ENCODE measurements at places on chromosomes 11 and 22. TPM values are rescaled to one million over a fixed set of nuclear protein-coding genes. Genes with fewer than 3 reads are reported as not detected.

- DNase-seq: no peak
Measured at GRCh38 chr11:80844110-80844819, 1403.4 kb upstream of the TENM4 start.

- no peak for DNase-seq
Measured at GRCh38 chr11:43419460-43419859, 60.7 kb downstream of the TTC17 start.

DNA sequence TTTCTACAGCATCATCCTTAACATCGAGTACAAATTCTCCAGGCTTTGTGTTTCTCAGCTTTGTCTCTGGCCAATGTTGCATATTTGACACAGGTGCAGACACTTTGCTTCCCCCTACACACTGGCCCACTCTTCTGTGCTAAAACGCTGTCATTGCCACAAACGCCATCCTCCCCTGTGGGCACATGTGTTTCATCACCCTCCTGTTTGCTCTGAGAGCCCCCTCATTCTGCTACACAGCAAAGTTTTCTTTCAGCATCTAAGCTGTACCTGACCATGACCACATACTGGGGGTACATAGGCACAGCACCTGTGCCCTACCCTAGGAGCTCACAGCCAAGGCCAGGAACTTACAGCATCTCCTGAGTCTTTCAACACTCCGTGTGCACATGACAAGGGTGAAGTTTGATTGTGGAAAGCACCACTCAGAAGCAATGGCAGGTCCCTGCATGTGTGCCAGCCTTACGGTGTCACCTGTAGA lies 7.9 kb upstream of the IGLL5 start:
- DNase-seq: no peak

GRCh38 chr11:22798901-22799300 lies 30.7 kb downstream of the SVIP start:
- no peak for DNase-seq

DNA sequence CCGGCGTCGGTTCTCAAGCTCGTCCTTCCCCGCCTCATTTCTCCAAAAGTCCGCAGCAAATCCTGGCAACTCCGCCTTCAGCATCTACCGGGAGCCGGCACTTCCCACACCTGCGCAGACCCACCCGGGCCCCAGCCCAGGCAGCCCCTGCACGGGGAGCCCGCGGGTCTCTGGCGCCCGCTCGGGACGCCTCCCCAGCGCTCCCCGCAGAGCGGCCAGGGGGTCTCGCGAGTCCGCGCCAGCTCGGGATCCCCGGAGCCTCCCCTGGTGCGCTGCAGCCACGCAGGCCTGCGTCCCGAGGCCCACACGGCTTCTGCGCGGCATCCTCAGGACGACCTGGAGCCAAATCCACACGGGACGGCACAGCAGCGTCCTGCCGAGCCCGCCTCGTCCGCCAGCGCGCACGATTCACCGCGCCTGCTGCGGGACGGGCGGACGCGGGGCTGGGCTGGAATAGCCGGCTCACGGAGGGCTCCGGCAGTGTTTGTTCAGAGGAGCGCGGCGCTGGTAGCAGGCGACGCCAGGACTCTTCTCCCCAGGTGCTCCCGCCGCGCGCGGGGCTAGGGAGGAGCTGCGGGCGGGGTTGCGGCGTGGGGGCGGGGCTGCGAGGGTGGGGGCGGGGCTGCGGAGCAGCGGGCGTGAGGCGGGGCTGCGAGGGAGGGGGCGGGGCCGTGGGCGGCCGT lies 816 bp upstream of the PHRF1 start:
- DNase-seq: no peak

DNA sequence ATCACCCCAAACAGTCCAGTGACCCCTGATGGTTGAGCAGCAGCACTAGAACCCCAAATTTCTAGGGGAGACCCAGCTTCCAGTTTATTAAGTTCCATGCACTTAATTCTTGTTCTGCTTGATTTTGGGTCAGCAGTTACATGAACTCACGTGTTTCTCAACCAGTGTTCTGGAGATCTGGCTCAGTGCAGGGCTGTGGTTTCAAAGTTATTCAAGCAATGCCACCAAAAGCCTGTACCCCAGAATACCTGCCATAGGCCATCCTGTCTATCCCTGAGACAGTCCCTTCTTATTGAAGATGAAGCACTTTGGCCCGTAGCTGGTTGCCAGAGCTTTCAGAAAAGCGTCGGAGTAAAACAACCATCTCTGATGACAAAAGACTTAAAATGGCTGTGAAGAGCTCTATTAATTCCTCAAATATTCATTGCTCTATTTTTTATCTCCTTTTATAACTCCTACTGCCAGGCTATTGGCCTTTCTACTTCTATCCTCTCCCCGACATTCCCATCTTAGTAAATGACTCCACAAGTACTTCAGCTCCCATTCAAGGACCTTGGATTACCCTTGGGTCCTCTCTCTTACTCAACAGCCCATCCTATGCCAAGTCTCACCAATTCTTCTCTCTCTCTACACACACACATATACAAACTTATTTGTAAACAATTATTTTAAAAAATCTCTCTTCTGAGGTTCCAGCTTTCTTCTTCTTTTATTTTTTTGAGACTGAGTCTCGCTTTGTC lies 18.0 kb upstream of the VPREB1 start:
- DNase-seq: no peak

DNA sequence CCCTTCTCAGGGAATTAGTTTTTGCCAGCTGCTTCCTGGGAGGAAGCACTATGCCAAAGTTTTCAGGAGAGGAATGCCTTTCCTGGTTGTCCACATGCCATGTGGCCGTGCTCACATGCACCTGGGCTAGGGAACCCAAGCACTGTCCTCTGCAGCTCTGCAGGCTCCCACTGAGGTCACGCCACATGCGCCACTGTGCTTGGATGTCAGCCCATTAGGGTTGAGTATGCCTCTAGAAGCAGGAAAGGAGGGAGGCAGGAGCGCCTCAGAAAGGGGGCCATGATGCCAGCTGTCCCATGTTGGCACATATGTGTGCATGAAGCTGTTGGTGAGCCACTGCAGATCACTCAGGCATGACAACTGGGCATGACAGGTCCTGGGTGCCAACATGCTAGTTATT lies 81.6 kb upstream of the SUSD2 start:
- no peak for DNase-seq

DNA sequence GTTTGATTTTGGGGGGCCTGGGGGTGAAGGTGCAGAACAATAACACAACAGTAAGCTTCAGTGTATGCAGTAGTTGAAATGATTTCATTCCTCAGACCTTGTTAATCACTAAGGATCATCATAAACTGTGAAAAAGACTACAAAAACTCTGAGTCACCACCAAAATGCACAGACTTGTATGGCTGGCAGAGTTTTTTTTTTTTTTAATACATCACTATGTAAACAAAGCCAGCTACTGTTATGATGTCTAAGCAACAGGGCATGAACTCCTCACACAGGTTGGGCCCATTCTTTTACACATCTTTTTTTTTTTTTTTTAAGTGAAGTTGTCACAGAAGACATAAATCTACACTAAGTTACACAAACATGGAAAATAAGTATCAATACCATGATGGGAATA lies 311.9 kb downstream of the GUCY1A2 start:
- DNase-seq: no peak

- no peak for DNase-seq
Measured at GRCh38 chr11:10898763-10899025, 40.8 kb upstream of the ZBED5 start.

DNA sequence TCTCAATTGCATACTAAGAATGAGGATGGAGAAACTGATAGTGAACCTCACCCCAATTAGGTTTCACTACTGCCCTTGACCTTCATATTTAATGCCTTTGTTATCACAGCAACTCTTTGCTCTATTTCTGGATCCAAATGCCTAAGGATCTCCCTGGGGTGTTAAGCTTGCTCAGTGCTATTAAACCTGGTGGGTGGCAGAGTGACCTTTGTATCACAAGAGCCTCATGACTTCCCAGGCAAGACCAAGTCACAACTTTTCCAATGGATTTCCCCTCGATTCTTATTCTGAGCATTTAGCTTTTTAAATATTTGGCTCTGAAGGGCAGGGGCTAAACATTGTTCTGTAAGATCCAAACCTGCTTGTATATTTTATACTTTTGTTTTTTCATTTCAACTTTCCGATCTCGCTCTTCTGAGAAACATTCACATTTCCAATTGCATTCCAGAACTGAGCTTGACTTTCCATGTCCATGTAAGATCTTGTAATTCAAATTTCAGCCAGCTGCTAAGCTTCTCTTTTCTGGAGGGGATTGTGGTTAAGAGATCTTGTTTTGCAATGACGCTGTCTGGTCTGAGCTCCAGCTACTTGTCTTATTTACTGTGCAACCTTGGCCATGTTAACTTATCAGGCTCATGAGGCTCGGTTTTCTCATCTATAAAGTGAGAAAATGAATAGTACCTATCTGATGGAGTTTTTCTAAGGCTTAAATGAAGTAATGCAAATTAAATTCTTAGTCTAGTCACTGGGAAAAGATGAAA lies 6.4 kb upstream of the EHF start:
- DNase-seq: peak; percentile 48

DNA sequence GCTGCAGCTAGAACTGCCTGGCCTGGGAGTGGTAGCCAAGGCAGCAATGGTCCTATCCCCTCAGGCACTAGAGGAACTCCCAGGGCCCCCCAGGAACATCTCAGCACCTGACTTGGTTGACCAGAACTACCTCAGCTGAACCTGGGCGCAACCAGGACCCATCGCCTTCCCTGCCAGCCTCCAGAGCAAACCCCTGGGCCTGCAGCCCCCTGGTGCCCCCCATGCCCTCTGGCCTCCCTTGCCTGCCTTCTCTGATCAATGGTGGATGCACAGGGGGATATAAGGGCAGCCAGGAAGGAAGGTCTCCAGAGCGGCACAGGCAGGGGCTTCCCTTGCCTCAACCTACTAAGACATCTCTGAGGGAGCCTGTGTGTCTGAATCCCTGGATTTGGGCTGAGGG lies 13.5 kb downstream of the MS4A10 start:
- DNase-seq: no peak

DNA sequence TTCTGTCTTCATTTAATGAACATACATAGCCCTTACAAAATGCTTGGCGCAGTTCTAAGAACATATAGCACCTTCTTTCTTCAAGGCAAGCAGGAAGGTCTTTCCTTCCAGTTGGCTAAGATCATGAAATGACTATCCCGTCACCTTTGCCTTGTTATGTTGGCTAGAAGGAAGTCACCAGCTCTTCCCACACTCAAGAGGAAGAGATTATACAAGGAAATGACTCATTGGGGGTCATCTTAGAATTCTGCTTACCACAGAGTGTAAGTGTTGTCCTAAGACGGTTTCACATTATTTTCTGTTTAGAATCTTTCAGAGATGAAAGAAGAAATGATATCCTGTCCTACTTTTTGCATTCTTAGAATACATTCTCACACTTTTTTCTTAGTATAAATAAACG lies 808.0 kb upstream of the LUZP2 start:
- DNase-seq: no peak

DNA sequence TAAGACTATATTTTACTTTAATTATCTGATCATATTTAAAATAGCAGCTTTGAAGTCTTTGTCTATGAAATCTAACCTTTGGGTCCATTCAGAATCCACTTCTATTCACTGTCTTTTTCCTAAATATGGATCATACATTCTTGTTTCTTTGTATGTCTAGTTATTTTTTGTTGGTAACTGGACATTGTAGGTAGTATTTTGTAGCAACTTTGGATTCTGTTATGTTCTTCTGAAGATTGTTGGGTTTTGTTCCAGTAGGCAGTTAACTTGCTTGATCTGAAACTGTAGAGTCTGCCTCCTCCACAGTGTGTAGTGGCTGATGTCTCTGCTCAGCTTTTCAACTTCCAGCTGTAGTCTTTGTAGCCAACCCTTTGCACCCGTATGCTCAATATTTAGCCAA lies 37.5 kb upstream of the GAL start:
- DNase-seq: no peak

GRCh38 chr11:104609311-104610085 lies 288.8 kb downstream of the CASP12 start:
- DNase-seq: peak; percentile 56

GRCh38 chr11:112465433-112466024 lies 204.9 kb upstream of the PLET1 start:
- DNase-seq: no peak

DNA sequence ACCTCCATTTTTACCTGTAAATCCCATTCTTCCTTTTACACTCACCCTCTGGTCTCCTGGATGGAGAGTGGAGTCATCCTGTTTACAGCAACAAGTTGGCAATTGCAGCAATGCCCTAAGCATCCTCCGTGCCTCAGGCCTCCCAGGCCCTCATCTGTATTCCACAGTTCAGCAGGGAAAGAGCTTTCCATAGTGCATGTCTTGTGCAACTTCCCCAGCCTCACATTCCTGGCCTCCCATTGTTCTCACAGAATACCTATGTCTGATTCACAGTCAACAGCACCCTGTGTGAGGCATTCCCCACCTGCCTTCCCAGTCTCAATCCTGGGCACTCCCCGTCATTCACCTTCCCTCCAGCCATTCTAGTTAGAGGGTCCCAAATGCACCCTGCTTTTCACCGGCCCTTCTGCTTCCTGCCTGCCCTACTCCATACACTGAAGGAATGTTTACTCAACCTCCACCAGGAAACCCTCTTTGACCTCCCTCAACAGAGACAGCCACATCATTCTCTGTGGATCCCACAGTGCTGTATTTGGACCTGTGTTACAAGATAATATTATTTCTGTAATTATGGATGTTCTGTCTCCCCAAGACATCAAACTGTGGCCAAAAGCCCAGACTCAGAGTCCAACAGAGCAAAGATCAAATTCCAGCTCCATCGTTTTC lies 405.7 kb downstream of the BUD13 start:
- no peak for DNase-seq

DNA sequence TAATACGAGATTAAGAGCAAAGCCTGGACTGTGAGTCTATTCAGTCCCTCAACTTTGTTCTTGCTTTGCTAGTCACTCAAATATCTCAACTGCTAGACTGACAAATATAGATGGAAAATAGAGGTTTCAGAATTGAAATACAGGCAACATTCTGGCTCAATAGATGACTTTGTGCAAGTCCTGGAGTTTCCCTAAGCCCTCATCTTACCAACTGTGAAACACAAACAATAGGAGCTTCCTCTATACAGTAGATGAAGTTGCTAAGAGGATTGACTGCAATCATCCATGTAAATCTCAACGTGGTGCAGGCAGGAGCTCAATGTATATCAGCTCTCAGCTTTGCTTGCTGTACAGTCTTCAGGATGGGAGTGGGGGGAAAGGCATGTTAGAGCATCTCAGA lies 6.2 kb upstream of the MPEG1 start:
- peak; percentile 87 for DNase-seq

GRCh38 chr11:30465192-30465591 lies 121.0 kb downstream of the MPPED2 start:
- DNase-seq: no peak

- DNase-seq: no peak
Measured at GRCh38 chr11:85575388-85575787, 51.8 kb downstream of the DLG2 start.

GRCh38 chr11:77704029-77704428 lies 66.4 kb upstream of the CLNS1A start:
- no peak for DNase-seq

GRCh38 chr11:72685560-72686480 lies 11.6 kb upstream of the PDE2A start:
- DNase-seq: no peak

GRCh38 chr11:11935536-11935935 lies 72.9 kb downstream of the DKK3 start:
- DNase-seq: no peak

PLA2G6 gene
- 8.3 TPM for polyA plus RNA-seq

SLC17A6 gene
- polyA plus RNA-seq: not detected

FJX1 gene
- polyA plus RNA-seq: not detected

GLYAT gene
- not detected for polyA plus RNA-seq

GTSE1 gene
- not detected for polyA plus RNA-seq

PNPLA2 gene
- polyA plus RNA-seq: 26.8 TPM

KCNJ1 gene
- polyA plus RNA-seq: not detected

TUB gene
- polyA plus RNA-seq: not detected

TRIM51 gene
- not detected for polyA plus RNA-seq
